ENCODE measurements at places on chromosomes 12 and 14.

DNA sequence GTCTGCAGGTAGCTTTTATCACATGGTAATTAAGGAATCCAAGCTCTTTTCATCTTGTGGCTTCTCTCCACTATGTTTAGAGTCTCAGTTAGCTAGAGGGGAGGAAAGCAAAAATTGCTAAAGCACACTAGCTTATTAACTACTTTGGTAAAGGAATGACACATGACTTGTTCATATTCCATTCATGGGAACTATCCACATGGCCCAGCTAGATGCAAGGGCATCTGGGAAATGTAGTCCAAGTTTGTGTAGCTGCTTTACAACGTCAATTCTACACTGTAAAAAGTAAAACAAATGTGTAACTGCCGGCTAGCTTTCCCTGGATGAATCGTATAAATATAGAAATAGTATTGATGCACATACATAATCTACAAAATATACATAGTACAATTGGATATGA lies 244.5 kb upstream of the LRFN5 start:
- DNase-seq, result no peak

GRCh38 chr12:38157933-38158401 lies 158.6 kb upstream of the ALG10B start:
- DNase-seq, result no peak

DNA sequence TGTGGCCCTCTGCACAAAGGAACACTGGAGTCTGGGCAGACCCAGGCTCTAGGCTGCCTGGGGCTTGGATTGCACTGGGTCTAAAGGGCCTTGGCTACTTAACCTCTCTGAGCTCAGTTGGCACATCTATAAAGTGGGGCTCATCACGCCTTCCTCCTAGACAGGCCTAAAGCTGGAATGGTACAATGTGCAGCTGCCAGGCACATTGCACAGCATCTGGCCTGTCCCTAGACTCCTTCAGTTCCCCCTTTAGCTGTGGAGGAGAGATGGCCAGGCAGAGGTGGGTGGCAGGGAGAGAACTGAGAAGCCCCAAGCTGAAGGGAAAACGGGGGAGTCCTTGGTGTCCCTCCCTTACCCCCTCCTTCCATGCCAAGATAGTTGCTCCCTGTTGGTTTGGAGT lies 10.8 kb downstream of the IRF2BPL start:
- no peak for DNase-seq

DNA sequence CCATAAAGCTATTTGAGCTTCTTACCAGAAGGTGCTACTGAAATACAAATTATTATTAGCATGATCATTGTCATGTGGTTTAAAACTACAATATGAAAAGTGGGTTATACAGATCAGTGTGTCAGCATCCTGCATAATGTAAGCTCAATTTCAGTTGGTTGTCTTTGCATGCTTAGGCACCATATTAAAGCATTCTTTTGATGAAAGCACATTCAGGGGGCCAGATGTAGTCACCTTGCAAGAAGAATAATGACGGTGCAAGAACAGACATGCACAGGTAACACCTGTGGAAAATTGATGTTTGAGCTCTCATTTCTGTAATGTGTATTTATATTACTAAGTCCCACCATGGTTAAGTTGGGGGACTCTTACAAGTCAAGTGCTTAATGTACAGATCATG lies 123.9 kb downstream of the PAX9 start:
- no peak for DNase-seq

- peak; percentile 64 for DNase-seq
Observed at GRCh38 chr14:76810953-76811400, 1.7 kb downstream of the ANGEL1 start.

- DNase-seq, result no peak
Observed at GRCh38 chr12:76874491-76875190, 4.2 kb downstream of the CSRP2 start.

GRCh38 chr14:24924544-24924943 lies 125.4 kb downstream of the STXBP6 start:
- no peak for DNase-seq
